ENCODE measurements at places on chromosomes 4 and X.

GRCh38 chrX:78622831-78623230, 36.3 kb downstream of the RTL3 start:
- DNase-seq: no peak

GRCh38 chrX:79400623-79401022, 33.5 kb upstream of the ITM2A start:
- no peak for DNase-seq

GRCh38 chr4:24040811-24041210, 151.0 kb upstream of the PPARGC1A start:
- DNase-seq: no peak

GRCh38 chr4:186021461-186022167, 47.3 kb upstream of the TLR3 start:
- DNase-seq: peak; percentile 27

DNA sequence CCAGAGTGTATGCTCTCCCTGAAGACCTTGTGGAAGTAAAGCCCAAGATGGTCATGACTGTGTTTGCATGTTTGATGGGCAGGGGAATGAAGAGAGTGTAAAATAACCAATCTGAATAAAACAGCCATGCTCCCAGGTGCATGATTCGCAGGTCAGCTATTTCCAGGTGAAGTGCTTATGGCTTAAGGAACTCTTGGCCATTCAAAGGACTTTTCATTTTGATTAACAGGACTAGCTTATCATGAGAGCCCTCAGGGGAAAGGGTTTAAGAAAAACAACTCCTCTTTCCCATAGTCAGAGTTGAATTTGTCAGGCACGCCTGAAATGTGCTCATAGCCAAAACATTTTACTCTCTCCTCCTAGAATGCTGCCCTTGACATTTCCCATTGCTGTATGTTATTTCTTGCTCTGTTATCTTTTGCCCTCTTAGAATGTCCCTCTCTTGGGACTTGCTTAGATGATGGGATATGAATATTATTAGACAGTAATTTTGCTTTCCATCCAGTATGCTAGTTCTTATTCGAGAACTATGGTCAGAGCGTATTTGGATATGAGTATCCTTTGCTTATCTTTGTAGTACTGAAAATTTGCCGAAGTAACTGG, 88.6 kb downstream of the PLS3 start:
- DNase-seq: no peak

DNA sequence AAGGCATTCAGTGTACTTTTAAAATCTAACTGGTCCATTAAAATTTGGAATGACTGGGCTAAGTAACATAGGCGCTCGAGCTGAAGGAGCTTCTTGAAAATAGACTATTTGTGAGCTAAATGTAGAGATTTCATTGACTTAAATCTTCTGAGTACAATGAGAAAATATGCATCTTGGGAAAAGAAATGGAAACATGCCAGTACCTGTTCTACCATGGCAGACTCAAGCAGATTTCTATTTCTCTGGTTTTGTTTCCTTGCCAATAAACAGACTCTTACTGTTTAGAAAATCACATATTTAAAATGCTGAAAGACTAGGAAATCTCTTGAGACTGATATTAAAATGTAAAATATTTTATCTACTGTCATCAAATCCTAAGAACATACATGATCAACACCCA, 678.1 kb downstream of the FAT4 start:
- DNase-seq: no peak

- DNase-seq: no peak
Observed at GRCh38 chr4:140082391-140082755, 71.6 kb downstream of the MAML3 start.

DNA sequence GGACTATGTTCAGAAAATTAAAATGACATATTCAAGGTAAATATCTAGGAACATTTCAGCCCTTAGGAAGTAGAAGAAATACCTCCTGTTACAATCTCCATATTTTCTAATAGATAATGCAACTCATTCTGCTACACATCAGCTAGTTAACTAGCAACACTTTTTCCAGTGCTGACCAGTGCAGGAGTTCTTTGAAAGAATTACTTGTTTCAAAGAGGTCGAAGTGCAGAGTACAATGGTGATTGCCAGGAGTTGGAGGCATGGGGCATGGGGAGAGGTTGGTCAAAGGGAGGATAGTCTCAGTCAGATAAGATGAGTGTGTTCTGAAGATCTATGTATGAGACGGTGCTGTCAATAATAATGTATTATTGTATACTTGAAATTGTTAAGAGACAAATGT, 53.1 kb downstream of the MTNR1A start:
- DNase-seq: no peak
